Hematopoietic multipotent progenitor cell (in vitro differentiated cells): ENCODE measurements at places on chromosomes 6 and 20.

- no peak for DNase-seq
These were observed 23.9 kb downstream of the PSMG4 start for GRCh38 chr6:3282476-3283236.

- no peak for DNase-seq
These were observed 243.5 kb downstream of the FRK start for GRCh38 chr6:115817161-115817560.

- DNase-seq: no peak
These were observed 56.6 kb downstream of the BPIFB1 start for GRCh38 chr20:33339515-33340058.

GRCh38 chr20:8602389-8603116 lies 466.3 kb upstream of the PLCB4 start:
- no peak for DNase-seq

DNA sequence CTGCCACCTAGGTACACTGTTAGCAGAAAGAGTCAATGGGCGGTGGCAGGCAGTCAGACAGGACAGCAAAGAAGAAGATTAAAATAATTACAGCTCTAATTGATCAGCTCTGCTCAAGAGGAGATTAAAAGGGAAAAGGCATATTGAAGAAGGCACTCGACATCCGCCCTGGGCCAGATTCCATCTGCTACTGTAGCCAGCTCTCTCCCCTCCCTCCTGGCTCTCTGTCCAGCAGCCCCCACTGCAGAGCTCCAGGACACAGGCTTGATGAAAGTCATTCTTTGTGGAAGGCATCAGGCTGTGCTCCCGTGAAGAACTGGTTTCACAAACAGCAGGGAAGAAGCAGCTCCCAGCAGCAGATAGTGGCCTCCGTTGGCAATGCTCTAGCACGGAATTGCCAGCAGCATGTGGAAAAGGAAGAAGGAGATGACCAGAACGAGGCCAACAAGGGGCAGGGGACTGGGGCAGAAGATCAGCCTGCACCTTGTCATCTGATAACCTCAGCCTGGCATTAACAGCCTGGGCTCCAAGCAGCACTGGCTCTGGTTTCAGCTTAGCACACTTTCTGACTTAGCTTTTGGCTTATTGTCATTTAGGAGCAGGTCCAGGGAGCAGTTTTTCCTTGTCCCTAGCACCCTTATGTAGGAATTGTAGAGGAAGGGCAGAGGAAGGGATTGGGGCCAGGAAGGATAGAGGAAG lies 465.9 kb downstream of the KIF16B start:
- DNase-seq: no peak

GRCh38 chr6:102680413-102680812 lies 1286.9 kb downstream of the GRIK2 start:
- no peak for DNase-seq

- peak; percentile 80 for DNase-seq
These were observed 42.6 kb upstream of the SCML4 start for GRCh38 chr6:107866606-107867301.

DNA sequence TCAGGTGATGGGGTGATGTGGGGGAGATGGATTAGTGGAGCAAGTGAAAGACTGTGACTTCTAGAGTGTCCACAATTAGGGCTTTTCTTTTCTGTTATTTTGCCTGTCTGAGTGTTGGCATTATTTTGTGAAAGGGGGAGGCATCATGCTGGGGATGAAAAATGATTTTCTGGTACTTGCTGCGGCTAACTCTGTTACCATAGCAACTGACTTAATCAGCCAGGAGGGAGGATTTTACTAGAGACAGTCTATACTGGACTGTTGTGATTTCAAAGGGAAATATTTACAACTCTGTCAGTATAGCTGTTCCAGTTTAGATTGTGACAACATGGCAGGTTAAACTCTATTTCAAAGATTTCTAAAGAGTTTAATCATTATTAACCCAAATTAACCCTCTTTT lies 30.4 kb upstream of the MRAP2 start:
- DNase-seq: no peak

- no peak for DNase-seq
These were observed 165.4 kb upstream of the CITED2 start for GRCh38 chr6:139539852-139540251.

DNA sequence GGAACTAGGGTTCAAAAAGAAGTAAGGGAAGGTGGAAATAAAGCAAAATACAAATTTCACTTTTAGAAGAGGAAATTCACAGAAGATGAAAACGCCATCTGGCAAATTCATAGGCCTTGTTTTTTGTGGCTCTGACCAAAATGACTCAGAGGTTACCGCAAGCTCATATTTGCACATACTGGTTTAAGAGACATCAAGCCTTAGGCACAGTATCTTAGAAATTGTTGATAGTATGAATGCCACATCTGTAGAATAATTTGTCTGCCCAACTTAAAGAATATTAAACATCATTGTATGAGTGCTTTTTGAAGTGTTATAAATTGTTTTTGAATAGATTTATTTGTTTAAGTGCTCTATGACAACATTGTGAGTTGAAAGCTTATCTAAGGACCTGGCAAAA lies 10.6 kb downstream of the TAAR1 start:
- DNase-seq: peak; percentile 19

DNA sequence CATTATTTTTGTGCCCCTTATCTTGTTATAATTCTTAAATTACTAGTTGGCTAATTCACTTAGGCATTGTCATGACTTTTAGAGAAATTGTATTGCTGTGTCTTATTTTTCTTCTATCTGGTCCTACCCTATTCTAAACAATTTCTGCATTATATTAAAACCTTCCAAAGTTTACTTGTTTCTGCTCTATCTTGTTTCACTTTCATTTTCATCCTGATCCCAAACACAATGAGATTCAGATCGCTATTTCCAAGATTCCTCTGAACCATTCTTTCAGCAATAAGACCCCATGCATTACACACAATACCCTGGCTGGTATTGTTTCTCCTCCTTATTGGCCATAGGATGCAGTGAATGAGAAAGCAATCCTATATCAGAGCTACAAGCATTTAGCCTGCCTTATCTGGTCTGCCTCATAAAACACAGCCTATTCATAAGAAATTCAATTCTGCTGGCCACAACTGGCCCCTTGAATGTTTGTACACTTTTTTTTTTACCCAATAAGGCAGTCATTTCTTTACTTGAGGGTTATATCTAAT lies 69.9 kb upstream of the POU3F2 start:
- no peak for DNase-seq

DNA sequence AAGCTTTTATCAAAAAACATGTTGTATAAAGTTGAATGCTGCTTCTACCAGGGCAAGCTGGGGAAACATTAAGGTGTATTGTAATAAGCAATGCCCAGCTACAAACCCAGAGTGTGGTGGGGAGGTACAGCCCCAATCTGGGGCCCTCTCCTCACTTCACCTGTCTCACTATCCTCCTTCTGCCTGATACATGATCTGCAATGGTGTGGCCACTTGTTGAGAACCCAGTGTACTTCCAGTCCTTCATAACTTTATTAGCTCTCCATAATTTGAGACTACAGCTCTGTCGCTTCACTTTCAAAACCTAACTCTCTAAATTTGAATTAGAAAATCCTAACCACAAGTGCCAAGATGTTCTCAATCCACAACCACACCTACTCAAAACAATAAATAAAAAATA lies 84.9 kb downstream of the EPB41L2 start:
- DNase-seq: no peak

DNA sequence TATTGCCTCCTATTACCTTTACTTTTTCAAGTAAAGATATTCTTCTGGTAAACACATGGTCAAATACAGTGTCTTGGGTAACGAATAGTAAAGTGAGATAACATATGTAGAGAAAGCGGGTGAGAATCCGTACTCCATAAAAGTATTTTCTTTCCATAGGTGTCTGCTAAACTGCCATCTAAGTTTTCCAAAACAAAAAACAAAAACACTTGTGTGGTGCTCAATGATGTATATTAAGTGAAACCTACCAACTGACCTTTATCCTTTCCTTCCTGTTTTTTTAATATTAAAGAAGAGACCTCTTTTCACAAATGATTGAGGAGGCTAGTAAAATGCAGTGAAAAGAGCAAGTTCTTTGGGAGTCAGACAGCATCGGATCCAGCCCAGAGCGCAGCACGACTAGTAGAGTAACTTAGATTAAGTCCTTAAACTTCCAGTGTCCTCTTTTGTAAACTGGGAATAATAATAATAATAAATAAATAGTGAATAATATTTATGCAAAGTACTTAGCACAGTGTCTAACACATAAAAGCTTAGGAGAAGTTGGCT lies 437 bp upstream of the CDKAL1 start:
- no peak for DNase-seq
